ENCODE measurements at places on chromosomes 4 and X.

DNA sequence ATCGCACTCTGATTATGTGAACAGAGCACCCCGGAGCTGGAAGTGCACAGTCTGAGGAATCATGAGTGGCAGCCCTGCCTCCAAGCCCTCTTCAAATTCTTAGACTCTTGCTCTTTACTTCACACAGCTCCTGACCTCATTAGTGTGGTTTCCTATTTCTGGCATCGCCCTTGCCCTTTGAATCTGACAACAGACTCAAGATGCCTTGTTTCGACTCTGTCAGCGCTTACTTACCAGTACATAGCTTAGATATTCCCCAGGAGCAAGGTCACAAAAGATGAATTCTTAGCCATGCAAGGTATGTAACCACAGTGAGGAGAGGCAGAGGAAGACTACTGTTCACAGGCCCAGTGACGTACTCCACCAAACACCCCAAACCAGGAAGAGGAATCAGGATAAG is 167.2 kb downstream of the KDR start:
- DNase-seq = no peak

GRCh38 chr4:69120870-69121269 is 24.6 kb downstream of the UGT2B7 start:
- DNase-seq = no peak

- DNase-seq = no peak
These were observed 145.7 kb upstream of the QRFPR start for GRCh38 chr4:121526509-121526908.

DNA sequence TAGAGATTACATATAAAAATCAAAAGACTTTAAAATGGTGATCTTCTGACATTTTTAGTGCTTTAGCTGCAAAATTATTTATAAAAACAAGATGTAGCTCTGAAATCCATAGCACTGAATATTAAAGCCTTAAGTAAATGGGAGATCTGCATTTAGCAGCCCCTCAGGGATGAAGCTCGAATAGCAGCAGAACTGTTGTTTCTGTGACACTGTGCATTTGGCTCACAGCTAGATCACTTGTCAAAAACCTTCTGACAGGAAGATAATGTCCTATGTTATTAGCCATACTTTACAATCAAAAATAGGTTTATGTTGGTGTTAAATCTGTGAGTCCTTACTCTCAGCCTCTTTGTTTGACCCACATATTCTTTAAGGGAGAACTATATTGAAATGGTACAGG is 14.1 kb upstream of the PYURF start:
- DNase-seq = no peak

DNA sequence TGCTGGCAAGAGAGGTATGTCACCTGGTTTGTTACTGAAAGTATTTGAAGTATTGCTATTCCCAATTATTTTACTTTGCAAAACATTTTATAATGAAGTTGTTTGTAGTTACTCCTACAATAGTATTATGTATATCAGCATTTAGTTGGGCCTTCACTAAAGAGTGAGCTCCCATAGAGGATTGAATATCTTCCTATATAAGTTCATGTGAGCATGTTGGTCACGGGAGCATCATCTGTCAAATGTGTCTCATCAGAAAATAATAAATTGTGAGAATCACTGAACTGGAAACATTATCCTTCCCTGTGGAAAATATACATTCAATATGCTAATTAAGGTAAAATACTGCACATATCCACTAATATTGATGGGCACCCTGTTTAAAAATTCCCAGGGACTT is 360.1 kb upstream of the ADGRL3 start:
- DNase-seq = no peak

DNA sequence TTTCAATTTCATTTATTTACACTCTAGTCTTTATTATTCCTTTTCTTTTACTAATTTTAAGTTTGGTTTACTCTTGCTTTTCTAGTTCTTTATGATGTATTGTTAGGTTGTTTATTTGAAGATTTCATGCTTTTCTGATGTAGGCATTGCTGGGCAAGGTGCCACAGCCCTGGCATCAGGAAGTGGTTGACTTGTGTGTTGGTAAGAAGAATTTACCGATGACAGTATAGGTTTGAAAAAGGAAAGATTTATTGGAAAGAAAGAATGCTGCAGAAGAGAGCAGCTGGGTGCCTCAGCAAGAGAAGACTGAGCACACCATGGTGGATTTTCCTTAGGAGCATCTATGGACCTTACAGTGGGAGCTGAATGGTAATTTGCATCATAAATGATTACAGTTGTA is 153.2 kb downstream of the KLF8 start:
- no peak for DNase-seq

DNA sequence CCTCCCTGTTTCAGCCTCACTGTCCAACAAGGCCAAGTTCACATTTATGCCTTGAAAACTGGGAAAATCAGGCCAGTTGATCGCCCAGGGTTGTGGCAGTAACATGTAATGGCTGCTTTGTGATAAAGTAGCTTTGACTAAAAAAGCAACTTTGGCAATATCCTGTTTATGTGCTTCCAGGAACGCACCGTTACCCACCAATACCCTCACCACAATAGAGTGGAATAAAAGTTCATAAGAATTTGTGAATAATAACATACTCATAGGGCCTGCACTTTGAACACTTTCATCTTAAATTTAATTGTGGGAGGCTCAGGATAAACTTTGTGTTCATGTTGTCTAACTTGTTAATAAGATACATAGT is 80.7 kb upstream of the MAML3 start:
- DNase-seq = no peak

DNA sequence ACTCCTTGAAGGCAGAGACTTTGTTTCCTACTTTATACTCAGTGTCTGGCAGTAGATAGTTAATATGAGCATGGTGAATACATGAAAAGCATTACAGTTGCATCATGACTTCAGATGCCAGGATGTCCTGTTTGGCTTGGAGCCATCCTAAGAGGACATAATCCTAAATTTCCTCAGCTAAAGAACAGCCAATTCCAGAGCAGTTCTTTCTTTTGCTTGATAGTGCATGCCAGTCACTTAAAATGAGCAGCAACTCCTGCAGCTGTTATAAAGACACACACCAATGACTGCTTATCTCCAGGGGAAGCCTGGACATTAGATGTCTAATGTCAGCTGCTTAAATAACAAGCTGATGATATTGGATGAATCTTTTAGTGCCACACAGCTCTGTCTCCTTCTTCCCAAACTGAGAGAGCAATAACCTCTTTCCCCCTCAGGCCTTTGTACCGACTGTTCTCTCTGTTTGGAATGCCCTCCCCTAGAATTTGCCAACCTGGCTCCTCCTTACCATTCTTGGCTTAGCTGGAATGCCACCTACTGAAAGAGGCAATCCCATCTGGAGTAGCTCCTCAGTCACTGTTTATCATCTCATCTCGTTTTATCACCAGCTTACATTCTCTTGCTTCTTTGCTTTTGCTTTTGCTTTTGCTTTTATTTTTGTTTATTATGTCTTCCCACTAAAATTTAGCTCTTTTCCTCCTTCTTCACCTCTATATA is 100.8 kb upstream of the USP38 start:
- no peak for DNase-seq

GRCh38 chr4:147078362-147078761 is 132.7 kb upstream of the TTC29 start:
- no peak for DNase-seq

DNA sequence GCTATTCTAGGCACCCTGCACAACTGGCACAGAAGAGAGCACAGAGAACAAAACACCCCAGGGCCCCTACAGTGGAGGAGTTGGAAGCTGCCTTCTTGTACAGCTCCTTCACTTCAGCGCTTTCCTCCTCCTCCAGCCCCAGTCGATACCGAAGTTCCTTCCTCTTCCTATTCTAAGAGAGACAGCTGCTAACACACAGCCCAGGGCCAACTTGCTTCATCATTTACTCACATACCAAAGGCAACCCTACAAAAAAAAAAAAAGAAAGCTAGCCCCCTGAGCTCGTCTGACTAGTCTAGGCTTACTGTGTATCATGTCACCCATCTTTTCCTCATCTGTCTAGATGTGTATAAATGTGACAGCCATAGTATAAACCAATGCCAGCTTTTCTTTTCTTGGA is 64.5 kb downstream of the MID1 start:
- DNase-seq = no peak

DNA sequence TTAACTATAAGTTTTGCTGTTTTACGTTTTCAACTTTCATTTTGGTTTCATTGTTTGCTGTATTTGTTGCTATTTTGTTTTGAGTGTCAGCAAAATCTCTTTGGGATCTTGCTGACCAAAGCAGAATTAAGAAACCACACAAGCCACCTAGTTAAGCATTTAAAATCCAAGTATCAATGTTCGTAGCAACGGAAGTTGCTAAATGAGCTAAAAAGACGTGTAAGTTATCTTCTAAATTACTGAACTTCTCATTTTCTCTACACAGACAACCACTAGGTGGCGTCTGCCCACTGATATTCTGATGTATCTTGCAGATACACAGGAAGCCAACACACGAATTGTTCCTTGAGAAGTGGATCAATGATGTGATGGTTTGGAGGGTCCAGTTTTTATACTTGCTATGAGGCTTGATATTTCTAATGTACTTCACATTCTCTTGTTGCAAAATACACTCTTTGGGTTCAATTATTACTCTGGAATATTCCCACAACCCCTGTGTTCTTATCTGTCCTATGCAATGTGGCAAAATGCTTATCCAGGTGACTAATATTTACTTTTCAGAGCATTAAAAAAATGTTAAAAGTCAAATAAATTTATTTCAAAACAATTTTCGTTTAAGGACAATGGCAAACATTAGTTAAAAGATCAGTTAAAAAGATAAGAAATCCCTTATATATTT is 250.5 kb downstream of the TECRL start:
- DNase-seq = peak; percentile 32

GRCh38 chrX:97846718-97847237 is 963.1 kb downstream of the RPA4 start:
- DNase-seq = no peak

DNA sequence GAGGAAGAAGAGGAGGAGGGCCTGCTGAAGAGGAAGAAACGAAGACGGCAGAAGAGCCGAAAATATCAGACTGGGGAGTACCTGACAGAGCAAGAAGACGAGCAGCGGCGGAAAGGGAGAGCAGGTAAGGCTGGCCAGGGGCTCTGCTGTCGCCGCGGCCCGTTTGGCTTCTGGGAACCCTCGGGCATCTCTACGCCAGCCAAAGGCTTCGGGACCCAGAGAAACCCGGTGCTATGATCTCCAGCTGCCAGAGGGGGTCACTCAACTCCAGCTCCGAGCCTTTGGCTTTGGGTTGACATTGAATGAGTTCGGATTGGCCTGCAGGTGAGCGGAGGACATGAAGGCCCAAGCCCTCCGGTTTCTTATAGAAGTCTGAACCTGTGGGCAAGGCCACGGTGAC is 42.8 kb downstream of the BCORL1 start:
- no peak for DNase-seq

GRCh38 chr4:143375326-143376073 is 38.8 kb downstream of the GAB1 start:
- DNase-seq = no peak

DNA sequence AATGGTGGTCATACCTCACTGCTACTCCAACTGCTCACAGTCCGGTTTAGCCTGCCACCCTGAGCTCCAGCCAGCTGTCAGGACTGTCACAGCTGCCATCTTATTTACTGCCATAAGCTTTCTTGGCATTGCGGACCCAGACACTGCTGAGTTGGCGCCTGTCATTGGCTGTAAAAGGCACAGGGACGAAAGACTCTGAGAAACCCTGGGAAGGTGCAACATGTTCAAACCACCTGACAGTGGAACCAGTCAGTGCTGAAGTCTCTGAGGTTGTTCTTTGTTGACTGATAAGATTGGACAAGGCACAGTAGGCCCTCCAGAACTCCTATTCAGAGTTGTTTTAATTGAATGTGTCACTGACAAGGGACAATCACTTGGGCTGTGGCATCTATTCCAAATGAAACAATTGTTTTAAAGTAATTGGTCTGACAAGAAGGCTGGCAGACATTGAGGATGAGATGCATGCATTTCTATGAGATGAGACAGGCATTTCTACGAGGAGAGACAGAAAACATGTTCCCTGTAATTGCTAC is 927.8 kb downstream of the STPG2 start:
- no peak for DNase-seq

DNA sequence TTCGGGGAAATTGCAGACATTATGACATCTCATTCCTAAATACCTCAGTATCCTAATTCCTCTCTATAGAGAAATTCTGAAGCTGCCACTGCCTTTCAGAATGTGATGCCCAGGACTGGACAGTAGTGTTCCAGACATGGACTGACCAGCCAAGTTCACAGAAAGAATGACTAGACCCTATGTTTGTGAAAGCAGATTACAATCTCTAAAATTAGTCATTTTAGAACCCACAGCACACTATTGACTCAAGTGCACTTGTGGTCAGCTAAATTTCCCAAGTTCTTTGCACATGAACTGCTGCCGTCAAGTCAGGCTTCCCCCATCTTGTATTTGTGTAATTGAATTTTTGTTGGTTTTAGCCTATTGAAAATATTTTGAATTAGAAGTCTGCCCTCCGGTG is 81.0 kb upstream of the ESX1 start:
- DNase-seq = no peak

Measured in stimulated activated CD4-positive, alpha-beta T cell treated with anti-CD3 and anti-CD28 coated beads, Interleukin-12 subunit alpha, Interleukin-12 subunit beta, amount 100 ng/mL, for 48 hours (primary cell).